ENCODE measurements at places on chromosomes 11 and 22.
A peak's percentile ranks its signal among the peaks of the same experiment; 100 is the strongest.

DNA sequence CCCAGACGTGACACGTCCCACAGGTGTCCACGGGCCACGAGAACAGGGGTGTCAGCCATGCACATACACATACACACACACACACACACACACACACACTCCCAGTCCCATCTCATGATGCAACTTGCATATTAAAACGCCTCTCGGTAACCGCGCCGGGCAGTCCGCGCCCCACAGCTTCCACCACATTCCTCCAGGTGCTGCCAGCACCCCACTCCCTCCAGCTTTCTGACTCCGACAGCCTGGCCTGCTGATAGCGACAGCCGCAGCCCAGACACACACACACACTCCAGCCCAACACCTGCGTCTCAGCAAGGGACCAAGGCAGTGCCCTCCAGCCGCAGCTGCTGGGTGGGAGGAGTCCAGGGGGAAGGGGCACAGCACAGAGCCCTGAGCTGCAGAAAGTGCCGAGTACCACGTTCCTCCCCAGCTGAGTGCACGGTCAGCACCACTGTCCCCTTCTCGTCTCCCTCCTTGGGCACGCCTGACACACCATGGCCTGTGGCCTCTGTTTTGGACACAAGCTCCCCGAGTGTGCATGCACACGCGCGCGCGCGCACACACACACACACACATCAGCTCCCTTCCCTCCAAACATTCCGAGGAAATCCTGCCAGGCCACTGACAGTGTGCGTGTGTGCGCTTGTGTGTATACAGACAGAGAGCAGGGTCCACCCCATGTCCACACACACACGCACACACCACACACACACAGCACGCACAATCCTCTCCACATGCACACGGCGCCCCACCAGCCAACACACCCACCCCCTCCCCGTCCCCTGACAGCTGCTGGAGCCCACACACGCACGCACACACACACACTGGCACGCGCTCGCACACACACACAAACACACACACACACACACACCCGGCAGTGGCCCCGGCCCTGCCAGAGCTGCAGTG, 1.2 kb downstream of the ELFN2 start:
- DNase-seq, result peak; percentile 48

- DNase-seq, result peak; percentile 84
Measured at GRCh38 chr11:59158206-59159068, 13.5 kb upstream of the DTX4 start.

DNA sequence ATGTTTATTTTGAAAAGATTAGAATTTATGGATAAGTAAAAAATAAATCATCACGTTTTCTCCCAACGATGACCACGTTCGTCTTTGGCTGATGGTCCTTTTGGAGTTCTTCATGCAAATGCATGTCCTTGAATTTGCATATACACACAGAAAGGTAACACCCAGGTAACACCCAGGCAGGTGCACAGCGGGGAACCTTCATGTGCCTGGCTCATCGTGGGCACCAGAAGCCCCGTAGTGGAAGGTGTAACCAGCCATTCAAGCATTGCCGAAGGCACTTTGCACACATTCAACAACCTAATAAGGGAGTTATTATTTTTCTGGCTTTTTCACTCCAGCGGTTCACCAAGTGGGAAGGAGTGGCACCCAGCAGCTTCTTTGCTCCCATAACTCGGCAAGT, 404.6 kb downstream of the TBC1D22A start:
- no peak for DNase-seq

GRCh38 chr11:82229341-82229740, 504.3 kb downstream of the FAM181B start:
- DNase-seq, result peak; percentile 65

DNA sequence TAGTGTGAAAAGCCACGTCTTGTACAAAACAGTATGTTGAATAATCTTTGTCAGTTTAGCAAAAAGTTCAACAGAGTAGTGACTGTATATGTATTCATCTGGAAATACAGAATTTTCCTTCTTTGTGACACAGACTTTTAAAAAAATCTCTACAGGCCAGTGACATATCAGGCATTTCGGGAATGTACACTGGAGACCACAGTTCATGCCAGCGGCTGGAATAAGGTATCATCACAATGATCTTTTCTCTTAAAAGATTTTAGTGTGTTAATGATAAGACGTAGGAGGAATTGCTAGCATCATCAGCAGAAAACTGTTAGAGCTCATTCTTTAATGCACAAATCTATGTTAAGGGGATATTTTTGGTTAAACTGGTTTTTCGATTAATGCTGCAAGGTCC, 57.4 kb downstream of the BCL2L13 start:
- peak; percentile 8 for DNase-seq

GRCh38 chr11:113519989-113520613, 44.9 kb upstream of the DRD2 start:
- DNase-seq, result no peak

- peak; percentile 22 for DNase-seq
Measured at GRCh38 chr11:28259177-28259843, 151.1 kb downstream of the METTL15 start.

DNA sequence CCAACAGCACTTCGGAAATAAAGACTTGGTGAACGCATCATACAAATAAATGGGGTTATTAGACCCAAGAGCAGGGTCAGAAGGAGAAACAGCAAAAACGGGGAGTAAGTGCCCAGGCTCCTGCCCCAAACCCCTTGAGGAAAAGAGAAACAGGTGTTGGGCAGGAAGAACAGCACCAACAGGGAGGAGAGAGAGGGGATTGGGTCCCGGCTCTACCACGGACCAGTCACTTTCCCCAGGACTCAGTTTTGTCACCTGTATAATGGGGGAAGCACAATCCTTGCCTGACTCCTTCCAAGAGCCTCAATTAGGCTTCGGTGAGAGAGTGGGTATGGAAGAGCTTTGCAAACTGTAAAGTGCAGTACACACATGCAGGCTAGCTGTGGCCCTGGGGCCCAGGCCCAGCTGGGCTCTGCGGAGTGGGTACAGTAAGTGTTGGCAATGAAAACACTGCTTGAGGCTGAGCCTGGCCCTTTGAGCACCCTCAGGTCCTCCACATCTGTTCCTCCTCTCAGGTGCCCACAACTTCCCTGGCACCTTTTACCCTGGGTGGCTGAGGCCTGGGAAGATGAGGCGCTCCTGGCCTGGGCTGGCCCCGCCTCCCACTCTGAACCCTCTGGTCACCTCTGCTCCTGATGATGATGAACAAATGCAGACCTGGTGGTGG, 8.9 kb downstream of the SLC29A2 start:
- no peak for DNase-seq

GRCh38 chr22:18023509-18024275, 669 bp downstream of the MICAL3 start:
- peak; percentile 65 for DNase-seq

- no peak for DNase-seq
Measured at GRCh38 chr11:125056931-125057692, 6.0 kb upstream of the SLC37A2 start.

GRCh38 chr11:843818-844692, 1.4 kb downstream of the TSPAN4 start:
- DNase-seq, result peak; percentile 97

GRCh38 chr11:119030029-119030328, 698 bp downstream of the SLC37A4 start:
- no peak for DNase-seq

- DNase-seq, result peak; percentile 5
Measured at GRCh38 chr11:45180179-45180847, 33.9 kb downstream of the PRDM11 start.

DNA sequence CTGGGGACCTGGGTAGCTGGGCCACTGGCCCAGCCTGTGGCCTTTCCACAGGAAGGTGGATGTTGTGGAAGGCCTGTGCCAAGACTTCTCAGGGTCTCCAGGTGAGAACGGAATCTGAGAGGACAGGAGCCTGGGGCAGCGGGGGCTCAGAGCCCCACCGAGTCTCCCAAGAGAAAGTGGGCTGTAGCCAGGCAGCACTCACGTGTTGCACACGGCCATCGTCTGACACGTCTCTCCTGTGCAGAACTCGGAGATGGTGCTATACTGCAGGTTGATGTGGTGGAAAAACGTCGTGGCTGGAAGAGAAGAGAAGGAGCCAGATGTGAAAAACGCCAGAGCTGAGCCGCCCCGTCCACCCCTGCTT, 6.4 kb downstream of the MOB2 start:
- DNase-seq, result no peak

GRCh38 chr11:69641681-69642548, 959 bp downstream of the CCND1 start:
- DNase-seq, result peak; percentile 41

DNA sequence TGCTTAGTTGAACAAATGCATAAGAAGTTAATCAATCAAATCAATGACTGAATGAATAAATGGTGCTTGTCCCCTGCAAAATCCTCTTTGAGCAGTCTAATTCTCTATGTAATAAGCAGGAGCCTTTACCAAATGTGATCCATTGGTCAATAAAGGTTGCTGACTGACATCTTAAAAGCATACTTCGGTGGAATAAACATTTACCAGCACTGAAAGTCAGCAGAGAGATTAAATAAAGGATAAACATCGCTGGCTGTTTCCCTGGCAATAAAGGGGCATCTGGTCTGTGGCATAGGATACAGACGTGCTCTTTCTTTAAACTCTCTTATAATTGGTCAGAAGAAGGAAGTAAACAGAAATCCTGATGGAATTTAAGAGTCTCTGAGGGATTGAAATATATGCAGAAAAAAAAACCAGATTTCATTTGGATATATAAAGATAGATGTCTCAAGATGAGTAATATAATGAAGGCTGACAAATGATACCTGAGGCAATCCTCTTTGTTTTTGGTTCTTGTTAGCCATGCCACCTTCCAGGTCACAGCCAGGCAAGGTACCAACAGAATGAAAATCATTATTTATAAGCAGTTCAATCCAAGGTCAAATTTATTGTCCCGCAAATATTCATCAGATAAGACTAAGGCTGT, 578.4 kb upstream of the CCDC90B start:
- no peak for DNase-seq

DNA sequence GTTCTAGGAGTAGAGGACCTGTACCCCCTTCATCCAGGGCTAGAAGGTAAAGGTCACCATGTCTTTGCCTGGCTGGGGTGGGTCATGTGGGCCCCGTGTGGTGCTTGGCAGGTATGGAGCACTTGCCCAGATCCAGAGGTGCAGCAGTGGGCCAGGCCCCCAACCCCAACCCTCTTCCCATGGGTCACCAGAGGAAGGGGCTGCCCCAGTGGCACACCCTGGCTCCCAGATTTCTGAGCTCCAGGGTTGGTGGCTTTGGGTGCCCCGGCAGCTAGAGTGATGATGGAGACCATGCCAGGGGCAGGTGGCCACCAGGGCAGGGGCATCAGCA, 2.4 kb upstream of the GP1BB start:
- no peak for DNase-seq

DNA sequence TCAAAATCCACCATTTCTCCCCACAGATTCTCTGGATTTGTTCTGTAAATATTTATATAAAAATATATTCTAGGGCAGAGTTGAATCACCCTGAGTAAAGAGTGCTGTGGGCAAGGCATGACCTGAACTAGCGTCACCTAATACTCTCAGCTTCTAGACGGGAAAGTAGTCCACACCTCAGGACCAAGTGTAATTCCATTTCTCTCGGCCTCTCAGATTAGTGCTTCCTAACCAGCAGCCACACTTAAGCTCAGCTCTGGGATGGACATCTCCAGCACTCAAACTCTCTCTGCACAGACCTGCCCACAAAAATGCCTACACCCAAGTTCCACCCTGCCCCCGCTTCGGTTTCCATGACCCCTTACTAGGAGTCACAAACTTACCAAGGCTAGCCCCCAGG, 5.3 kb downstream of the SPTBN2 start:
- no peak for DNase-seq

- DNase-seq, result no peak
Measured at GRCh38 chr11:108224911-108225786, 2.3 kb downstream of the ATM start.

DNA sequence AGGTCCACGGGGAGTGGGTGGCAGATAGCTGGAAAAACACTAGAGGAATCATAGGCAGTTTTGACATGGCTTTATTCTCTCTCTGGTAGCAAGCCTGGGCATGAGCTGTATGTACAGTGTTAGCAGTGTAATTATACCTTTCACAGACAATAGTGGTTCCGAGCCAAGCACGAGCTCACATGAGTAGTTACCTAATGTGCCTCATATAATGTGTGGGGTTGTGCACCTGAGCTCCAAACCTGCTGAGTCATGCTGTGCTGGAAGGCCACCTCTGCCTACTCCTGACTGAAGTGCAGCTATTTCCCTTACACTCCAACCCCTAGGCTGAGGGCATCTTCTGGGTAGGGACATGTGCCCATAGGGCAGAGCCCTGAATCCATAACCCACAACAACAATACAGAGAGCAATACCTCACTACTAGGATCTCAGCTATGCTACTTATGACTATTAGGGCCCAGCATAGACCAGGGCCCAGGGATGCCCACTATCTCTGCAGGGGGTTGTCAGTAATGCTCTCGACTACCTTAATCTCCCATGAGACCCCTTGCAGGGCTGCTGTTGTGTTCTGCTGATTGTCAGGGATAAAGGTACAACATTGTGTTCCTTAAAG, 432.1 kb downstream of the DYNC2H1 start:
- no peak for DNase-seq

- no peak for DNase-seq
Measured at GRCh38 chr22:48885271-48885918, 942.3 kb downstream of the BRD1 start.
